ENCODE measurements at places on chromosomes 1 and 21.

- no peak for DNase-seq
Measured at GRCh38 chr1:187928288-187928687, 1099.5 kb downstream of the PLA2G4A start.

DNA sequence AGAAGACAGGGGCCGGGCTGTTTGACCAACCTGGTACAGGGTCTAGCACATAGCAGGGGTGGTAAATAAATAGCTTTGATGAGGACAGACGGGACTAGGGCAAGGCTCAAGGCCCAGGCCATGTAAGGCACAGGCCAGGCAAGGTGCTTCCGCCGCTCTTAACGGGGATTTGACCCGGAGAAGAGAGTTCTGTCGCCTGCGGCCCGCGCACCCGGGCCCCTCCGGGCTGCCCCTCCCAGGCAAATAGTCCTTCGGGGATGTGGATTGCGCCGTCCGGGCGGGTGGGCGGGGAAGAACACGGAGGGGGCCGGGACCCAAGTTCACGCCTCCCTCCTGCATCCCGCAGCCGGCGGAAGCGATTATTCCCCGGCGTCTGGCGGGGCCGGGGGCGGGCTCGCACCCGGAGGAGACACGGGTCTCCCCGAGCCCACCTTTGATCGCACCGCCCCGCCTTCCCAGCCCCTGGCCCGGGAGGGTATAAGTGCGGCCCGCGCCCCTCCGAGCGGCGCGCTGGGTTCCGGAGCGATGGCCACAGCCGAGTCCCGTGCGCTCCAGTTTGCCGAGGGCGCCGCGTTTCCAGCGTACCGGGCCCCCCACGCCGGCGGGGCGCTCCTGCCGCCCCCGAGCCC, at the start of gene MIXL1:
MIXL1 (plus strand) TSS at position 508 of the 629 bp plus-strand sequence; CDS start at position 526, 18 bp downstream.
- DNase-seq = no peak

- DNase-seq = no peak
Measured at GRCh38 chr1:224671076-224671475, 55.0 kb downstream of the CNIH3 start.

DNA sequence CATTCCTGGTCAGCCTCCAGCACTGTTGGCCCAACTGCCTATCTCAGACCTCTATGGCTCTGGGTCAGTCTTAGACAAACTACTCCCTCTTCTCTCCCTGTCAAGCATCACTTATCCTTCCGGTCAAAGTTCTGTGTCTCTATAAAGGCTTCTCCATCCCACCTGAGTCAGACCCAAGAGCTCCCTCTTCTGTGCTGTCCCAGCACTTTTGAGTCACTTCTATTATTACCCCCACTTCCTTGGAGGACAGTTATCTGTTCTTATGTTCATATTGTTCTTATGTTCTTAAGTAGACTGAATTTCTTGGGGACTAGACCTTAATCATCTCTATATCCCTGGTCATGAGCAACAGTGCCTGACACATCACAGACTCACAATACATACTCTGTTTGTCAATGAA, 29.2 kb upstream of the IL10 start:
- DNase-seq = no peak

GRCh38 chr1:115140442-115141144, 51.3 kb upstream of the TSPAN2 start:
- DNase-seq = no peak

- no peak for DNase-seq
Measured at GRCh38 chr1:202658769-202659168, 51.5 kb downstream of the SYT2 start.

DNA sequence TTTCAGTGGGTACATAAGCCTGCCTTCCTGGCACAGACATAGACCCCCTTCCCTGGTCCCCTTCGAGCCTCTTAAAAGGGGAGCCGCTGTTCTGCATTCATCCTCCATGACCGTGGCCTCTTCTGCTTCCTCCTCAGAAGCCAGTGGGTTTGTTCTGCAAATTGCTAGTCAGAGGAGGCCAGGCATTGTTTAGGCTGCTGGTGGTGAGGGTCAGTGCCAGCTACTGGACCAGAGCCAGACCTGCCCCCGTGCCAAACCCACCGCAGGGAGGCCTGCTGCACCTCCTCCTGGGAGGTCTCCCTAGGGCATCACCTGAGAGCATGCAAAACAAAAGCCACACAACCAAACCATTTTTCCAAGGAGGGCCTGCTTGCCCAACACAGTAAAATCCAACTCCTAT, 178.4 kb downstream of the MIS18A start:
- no peak for DNase-seq

GRCh38 chr1:17671741-17672140, 83.4 kb upstream of the ACTL8 start:
- DNase-seq = no peak

DNA sequence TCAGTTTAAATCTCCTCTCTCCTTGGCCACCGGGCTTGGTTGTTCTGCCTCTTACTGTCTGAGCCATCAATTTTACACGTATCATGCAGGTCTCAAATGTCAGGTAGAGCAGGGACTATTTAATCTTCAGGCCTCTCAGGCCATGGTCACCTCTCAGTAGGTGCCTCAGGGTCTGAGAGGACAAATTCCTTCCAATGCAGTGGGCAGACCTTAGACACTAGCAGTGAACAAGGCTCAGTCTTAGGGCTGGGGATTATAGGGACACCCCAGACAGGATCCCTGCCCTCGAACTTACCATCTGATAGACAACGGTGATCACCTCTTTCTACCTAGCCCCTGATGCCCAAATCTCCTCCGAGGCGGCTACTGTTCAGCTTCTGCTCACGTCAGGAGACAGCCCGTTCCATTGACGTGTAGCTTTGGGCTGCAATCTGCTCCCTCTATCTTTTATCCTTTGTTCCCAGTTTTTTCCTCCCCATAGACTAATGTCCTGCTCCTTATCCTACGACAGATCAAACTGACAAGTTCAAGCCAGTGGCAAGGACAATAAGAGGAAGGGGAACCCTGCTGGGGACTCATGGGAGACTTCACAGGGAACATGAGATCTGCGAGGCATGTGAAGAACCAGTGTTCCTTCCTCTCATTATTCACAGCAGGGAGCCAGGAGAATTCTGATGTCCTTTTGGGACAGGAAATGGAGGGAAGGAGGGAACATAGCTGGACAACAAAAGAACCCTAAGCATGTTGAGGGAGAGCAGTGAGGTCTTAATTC, 1.4 kb upstream of the MYOG start:
- no peak for DNase-seq

DNA sequence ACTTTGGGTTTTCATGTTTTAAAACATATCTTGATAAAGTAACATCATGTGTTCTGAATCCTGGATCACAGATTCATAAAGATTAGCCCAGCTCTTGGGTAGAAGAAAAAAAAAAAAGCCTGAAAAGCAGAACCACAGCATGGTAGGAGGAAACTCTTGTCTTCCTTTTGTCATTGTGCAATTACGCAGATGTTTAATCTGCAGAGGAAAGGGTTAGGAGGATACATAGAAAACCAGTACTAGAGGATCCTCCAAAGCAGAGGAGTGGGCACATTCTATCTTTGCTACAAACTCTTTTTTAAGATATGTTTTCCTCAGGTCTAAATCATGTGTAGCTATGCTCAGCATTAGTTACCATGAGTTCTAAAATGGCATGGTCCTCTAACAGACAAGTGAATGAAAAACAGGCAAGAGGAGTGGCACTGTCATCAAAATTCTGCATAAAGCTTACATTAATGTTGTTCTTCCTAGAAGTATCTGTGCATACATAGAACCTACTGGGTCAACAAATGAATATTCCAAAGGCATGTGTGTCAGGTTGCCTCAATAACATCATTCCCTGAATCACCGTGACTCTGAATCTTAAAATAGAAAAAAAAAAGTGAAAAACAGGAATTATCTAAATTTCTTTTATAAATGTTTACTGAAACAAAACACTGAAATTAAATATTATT, 107.0 kb downstream of the NME7 start:
- DNase-seq = no peak

GRCh38 chr21:45853703-45854342, 127.7 kb upstream of the COL6A1 start:
- DNase-seq = no peak

- DNase-seq = no peak
Measured at GRCh38 chr1:23964790-23965740, 5.4 kb downstream of the PNRC2 start.

GRCh38 chr1:178399177-178399728, 97.5 kb downstream of the CLEC20A start:
- no peak for DNase-seq

- DNase-seq = no peak
Measured at GRCh38 chr1:54094001-54094729, 40.8 kb downstream of the TCEANC2 start.

- no peak for DNase-seq
Measured at GRCh38 chr1:232570007-232570406, 59.9 kb downstream of the SIPA1L2 start.

- no peak for DNase-seq
Measured at GRCh38 chr1:214019499-214019898, 31.7 kb downstream of the PROX1 start.

GRCh38 chr1:171048014-171048413, 42.7 kb upstream of the FMO3 start:
- DNase-seq = no peak

DNA sequence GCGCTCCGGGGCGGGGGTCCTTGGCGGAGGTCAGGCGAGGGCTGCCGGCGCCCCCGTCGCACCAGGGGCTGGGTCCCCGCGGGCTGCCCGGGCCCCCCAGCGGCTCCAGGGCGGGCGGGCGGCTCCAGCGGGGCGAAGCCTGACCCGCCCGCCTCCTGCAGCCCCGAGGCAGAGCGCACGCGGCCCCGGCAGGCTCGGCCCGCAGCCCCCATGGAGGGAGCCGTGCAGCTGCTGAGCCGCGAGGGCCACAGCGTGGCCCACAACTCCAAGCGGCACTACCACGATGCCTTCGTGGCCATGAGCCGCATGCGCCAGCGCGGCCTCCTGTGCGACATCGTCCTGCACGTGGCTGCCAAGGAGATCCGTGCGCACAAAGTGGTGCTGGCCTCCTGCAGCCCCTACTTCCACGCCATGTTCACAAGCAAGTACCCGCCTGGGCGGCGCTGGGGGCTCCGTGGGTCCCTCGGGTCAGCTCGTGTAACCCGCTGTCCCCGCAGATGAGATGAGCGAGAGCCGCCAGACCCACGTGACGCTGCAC, 817 bp downstream of the KLHL17 start:
- no peak for DNase-seq

DNA sequence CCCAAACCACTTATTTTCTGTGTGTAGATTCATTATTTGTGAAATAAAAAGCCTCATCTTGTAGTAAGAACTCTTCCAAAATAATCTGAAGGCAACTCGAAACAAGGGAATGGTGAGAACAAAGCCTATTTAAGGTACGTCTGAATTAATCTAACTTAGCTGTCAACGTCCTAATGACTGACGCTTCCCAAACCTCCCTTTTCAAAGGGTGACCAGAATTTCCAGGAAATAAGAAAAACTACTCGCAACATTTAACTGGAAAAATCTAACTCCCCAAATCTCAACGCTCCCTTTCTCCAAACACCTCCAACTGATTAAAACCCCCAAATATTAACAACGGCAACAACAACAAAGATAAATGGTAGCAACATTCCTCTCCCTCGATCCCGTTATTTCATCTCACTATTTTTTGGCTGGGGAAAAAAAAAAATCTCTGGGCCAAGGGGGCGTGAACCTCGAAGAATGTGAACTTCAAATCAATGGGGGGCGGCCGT, 693 bp downstream of the SRSF10 start:
- DNase-seq = no peak

GRCh38 chr1:160657250-160657781, 10.5 kb upstream of the SLAMF1 start:
- no peak for DNase-seq

GRCh38 chr1:151684128-151684527, 32.5 kb downstream of the CELF3 start:
- DNase-seq = no peak

GRCh38 chr1:23720256-23720995, 22.8 kb upstream of the ELOA start:
- no peak for DNase-seq

DNA sequence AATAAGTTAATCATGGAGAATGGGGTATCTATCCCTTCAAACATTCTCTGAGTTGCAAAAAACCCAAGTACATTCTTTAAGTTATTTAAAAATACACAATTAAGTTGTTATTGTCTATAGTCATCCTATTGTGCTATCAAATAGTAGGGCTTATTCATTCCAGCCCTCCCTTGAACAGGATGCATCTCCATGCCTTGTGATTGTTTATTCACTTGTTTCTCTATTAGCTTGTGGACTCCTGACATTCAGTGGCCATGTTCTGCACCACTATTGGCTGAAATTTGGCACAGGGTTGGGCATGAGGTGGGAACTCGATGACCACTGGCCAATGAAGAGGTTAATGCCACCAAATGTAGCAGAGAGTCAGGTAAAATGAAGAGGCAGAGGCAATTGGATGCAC, 272.8 kb downstream of the TNR start:
- DNase-seq = no peak

- DNase-seq = no peak
Measured at GRCh38 chr21:42550817-42551216, 37.2 kb downstream of the SLC37A1 start.

DNA sequence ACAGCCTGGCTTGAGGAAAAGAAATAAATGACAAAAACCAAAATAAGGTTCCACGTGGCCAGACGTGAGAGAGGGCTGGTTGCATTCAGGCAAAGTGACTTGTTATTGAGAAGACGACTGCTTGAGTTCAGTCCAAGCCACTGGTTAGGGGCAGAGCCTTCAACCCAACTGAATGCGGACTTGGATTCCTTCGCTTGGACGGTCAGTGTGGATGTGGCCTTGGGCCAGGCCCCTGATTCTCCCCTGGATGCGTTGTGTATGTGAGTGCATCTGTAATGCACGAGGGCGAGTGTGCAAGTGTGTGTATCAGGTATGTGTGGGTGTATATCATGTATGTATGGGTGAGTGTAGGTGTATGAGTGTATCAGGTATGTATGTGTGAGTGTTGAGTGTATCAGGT, 1.9 kb downstream of the PLA2G2F start:
- DNase-seq = no peak

GRCh38 chr1:191963286-191963685, 195.0 kb upstream of the RGS18 start:
- DNase-seq = no peak

DNA sequence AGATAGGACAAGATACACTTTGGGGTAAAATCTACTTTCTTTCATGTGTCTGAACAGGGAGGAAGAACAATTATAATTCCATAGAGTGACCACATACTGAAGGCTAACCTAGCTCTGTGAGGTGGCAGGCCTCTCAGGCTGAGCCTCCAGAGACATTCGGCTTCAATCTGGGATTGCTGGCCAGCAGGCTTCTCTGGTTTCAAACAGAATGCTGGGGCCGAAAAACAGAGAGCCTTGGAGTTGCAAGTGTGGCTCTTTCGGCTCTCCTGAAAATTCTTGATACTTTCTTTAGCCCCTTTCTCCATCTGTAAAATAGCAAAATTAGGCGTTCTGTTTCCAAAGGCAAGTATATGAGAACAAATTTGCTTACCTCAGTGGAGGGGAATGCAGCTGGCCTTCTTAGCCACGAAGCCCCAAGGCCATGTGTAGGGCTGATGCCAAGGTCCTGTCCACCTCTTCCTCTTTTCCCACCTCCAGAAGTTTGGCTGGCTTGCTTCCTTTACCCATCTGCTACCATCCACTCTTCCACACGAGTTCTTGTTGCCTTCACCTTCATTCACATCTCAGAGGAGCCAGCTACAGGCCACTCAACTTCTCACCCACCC, 30.0 kb upstream of the UBE2U start:
- no peak for DNase-seq
